ENCODE measurements at places on chromosomes 1 and 21. TPM values are rescaled to one million over a fixed set of nuclear protein-coding genes. Genes with fewer than 3 reads are reported as not detected.

DNA sequence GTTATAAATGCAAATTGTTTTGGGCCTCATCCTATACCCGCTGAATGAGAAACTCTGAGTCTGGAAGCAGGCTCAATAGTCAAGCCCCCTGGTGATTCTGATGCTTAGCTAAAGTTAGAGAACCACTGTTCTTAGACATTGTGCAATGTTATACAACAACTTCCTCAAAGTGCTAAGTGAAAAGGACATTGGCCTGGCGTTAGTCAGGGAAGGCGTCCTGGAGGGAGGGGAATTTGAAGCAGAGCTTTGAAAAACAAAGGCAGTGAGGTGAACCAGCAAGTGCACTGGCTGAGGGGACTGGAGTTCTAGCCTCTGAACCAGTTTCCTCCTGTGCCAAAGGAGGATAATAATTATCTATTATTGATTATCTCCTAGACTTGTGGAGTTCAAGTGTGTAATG is 5.1 kb downstream of the CD1D start:
- no peak for DNase-seq

GRCh38 chr1:91777196-91777595 is 108.8 kb downstream of the TGFBR3 start:
- DNase-seq, result no peak

DNA sequence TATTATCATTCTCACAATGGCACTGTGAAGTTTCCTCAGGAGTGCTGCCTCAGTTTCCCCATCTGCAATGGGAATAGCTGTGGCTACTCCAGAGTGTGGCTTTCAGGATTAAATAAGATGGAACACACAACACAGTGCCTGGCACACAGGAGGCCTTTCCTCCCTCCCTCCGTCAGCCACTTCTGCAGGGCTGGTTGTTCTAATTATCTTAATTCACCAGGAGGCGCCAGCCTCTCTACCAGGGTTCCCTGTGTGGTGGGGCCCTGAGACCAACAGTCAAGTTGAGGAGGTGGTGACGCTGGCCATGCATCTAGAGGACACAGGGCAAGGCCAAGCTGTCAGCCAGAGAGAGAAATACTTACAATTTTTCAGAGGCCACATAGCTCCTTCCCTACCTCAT is 6.3 kb upstream of the FOXO6 start:
- DNase-seq, result no peak

- DNase-seq, result no peak
Observed at GRCh38 chr1:97209381-97209957, 487.9 kb downstream of the PTBP2 start.

DNA sequence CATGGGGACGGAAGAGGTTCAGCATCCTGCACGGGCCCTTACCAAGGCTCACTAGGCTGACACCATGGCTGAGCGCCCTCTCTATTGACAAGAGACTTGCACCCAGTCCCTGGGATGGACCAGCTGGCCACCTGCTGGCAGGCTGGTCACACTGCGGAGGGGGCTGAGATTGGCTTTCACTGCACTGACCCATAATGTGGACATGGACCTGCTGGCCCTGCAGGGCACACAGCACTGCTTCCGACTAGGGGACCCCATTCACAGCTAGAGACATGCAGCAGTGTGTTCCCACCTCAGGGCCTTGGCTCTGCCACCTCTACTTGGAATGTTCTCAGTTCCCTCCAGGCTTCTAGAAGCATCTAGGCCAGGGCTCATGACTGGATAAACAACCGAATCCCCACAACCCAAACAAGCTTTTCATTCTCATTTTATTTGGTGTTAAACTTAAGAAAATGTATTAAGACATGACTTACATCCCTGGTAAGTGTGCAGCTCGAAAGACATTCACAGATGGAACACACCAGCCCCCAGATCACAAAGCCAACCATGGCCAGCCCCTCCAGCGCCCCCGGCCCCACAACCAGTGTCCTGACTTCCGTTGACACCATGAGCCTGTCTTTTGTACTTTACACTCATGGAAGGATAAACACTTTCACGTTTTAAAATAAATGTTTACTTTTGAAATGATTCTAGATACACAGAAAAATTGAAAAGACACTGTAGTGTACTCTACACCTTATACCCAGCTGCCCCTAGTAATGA is 9.3 kb upstream of the SRARP start:
- DNase-seq, result no peak

- DNase-seq, result no peak
Observed at GRCh38 chr1:205068457-205069040, 15.7 kb downstream of the TMEM81 start.

DNA sequence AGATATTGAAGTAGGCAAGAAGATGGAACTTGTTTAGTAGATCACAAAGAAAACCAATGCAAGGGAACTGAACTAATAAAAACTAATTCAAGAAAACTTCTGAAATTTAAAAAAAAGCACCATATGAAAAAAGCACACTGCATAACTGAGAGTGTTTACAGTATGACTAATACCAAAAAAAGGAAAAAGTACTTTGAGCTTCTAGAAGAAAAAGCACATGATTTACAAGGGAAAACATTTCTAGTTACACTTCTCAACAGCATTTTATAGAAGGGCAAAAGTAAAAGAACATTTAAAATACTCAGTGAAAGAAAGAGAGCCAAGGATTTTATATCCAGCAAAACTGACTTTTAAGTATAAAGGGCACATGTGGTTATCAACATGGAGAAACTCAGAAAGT is 233.6 kb downstream of the RPS6KC1 start:
- no peak for DNase-seq

- no peak for DNase-seq
Observed at GRCh38 chr1:244354810-244355278, 96.9 kb downstream of the ADSS2 start.

DNA sequence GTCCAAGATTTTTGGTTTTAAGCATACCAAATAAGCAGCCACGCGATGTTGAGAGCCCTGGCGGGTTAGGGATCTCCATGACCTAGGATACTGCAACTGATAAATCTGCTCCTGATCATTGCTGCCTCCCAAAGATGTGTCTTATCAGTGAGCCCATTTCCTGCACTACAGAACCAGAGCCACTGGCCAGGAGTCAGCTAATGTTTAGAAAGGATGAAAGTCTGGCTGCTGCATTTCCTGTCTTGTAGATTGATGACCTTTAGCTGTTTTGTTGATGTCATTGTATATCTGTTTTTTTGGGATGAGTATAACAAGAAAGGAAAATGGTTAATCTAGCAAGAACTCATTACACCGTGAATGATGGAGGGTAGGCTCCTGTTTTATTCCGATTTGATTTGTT is 74.5 kb downstream of the C1orf21 start:
- no peak for DNase-seq

- DNase-seq, result no peak
Observed at GRCh38 chr1:27436204-27437159, 44.1 kb downstream of the GPR3 start.

DNA sequence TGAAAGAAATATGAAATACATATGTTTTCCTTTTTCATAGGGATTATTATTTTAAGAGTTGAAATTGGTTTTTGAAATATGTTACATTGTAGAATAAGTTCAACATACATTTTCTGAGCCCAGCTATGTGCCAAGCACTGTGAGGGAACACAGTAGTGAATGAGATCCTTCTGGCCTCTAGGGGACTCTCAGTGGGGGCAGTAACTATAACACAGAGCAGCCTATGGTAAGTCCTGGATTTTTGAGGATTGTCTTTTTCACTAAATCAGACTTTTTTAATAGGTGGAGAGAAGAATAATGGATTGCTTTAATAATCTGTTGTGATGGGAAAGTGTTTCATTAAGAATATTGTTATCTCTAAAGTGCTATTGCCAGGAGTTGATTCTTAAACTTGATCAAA is 2.4 kb downstream of the DNAJC6 start:
- DNase-seq, result no peak

DNA sequence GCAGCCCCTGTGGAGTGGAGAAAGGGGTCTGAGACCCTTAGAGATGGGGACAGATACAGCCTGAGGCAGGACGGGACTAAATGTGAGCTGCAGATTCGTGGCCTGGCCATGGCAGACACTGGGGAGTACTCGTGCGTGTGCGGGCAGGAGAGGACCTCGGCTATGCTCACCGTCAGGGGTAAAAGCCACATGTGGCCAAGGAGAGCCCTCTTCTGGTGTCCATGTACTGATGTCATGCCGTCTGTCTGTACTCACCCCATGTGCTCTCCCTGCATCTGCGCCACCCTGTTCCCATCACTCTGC is 84.7 kb downstream of the OBSCN start:
- no peak for DNase-seq

DNA sequence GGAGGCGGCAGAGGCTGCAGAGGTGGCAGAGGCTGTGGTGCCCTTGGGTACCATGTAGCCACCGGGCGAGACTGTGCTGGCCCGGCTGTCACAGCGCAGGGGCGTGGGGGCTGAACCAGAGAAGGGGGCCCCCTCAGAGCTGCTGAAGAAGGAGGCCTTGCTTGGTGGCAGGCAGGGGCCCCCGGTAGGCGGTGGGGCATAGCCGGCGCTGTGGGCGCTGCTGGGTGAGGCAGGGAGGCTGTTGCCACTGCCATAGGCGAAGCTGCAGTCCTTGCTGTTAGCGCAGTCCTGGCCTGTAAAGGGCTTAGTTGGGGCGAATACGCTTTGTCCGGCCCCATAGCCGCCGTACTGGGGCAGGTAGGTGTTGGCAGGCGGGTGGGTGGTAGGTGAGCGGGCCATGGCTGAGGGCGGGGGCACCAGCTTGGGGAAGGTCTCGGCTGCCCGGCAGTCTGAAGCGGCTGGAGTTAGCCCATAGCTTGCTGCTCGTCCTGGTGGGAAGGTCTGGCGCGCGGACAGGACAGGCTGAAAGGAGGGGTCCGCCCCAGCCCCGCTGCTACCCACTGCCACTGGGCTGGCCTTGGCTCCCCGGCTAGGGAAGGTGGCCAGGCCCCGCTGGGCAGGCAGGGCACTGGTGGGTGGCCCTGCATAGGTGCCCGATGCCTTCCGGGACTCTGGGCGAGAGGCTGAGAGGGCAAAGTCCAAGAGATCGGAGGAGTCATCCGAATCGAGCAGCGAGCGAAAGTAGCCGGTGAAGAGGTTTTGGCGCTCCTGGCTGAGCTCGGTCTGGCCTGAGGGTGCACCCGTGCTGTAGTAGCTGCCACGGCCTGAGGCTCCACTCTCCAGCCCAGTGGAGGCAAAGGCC is 54.9 kb downstream of the AHDC1 start:
- DNase-seq, result no peak

GRCh38 chr21:26595971-26596370 is 22.9 kb upstream of the CYYR1 start:
- DNase-seq, result no peak

GRCh38 chr1:74681851-74682250 is 8.3 kb upstream of the ERICH3 start:
- no peak for DNase-seq

GRCh38 chr1:30981172-30981571 is 72.6 kb upstream of the SDC3 start:
- no peak for DNase-seq

DNA sequence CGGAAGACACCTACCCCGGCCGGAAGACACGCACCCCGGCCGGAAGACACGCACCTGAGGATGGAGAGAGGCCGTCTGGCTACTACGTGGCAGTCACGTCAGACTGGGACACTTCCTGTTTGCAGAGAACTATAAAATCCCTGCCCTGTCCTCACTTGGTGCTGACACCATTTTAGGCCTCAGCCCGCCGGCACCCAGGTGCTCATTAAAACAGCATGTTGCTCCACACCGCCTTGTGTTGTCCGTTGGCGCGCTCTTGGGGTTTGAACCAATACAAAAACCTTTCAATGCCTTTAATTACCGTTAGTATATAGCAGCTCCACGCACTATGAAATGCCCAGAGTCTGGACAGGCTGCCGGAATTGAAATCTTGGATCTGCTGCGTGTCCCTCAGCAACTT is 34.7 kb downstream of the VN1R5 start:
- DNase-seq, result peak; percentile 59

DNA sequence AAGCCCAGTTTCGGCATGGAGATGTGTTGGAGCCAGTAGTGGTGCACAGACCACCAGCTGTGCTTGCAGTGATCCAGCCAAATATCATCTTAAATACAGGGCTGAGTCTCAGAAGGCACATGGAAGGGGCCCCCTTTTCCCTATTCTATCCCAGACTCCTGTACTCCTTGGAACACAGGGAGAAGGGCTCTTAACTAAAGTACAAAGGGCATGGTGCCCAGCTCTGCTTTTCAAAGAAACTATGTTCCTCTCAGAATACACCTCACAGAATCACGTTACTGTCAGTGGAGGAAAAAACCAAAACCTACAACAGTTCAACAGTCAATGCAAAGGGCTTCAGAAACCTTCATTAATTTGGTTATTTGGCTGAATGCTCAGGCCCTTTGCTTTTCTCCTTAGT is 180.6 kb upstream of the C1orf105 start:
- peak; percentile 41 for DNase-seq

DNA sequence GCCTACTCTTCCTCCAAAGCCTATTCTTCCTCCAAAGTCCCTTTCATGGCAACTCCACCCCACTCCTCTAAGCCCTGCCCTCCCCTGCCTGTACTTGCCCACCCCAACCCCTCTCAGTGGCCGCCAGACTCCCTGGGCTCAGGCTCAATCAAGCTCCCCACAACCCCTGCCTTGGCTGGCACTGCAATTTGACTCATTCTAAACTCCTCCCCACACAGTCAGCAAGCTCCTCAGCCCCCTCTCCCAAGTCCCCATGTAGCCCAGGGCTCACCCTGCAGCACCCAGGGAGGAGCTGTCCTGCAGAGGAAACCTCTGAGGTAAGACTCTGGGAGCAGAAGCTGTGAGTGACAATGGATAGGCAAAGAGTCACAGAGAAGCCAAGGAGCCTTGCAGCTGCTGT is 3.6 kb upstream of the VSIG8 start:
- no peak for DNase-seq

DNA sequence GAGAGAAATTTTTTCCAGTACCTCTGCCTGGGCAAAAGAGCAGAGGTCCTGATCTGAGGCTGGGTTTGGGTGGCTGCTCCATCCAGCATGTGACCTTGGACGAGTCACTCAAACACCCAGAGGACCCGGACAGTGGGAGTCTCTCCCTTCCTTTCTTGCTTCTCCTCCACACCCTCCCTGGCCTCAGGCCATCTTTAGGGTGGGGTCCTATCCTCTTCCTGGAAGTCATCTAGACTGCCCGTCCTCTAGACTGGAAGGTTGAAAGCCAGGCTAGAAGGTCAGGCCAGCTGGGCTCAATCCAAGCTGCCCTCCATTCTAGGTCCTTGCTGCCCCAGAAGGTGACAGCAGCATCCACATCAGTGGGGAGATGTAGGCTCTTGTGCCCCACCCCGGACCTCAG is 599.5 kb downstream of the MATN1 start:
- DNase-seq, result no peak

HSD11B1 gene
- 5.8 TPM for polyA plus RNA-seq

SLC2A5 gene
- polyA plus RNA-seq, result 1.0 TPM

OPTC gene
- not detected for polyA plus RNA-seq

DNASE2B gene
- polyA plus RNA-seq, result not detected

PCP4 gene
- polyA plus RNA-seq, result 10.3 TPM

LCE2A gene
- polyA plus RNA-seq, result not detected

GBP4 gene
- polyA plus RNA-seq, result 12.9 TPM

DPH2 gene
- 18.2 TPM for polyA plus RNA-seq

SYCP1 gene
- 0.38 TPM for polyA plus RNA-seq

Measured in left lung (tissue), 14 donors.